ENCODE measurements at places on chromosomes 12 and 14.

GRCh38 chr14:92965281-92965680, 42.3 kb downstream of the CHGA start:
- DNase-seq: no peak

DNA sequence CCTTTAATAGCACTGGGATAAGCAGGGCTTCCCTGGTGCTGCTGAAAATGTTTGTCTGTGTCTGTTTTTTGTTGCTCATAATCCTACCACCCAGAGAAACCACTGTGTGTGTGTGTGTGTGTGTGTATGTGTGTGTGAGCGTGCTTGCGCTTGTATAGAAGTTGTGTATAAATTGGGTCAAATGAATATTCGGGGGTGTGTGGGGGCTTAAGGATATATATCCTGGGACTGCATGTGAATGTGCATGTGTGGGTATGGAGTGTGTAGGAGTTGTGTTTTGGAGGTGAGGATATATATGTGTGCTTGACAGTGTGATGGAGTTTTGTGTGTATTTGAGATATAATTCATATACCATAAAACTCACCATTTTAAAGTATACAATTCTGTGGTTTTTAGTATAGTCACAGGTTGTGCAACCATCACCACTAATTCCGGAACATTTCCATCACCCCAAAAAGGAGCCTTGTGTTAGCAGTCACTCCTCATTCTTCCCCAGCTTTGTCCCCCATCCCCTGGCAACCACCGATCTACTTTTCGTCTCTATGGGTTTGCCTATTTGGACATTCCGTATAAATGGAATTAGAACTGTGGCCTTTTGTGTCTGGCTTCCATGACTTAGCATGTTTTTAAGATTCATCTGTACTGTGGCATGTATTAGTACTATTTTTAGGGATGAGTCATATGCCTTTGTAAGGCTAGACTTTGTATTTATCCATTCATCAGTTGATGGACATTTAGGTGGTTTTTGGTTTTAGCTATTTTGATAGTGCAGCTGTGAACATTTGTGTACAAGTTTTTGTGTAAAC, 25.6 kb downstream of the TCTN1 start:
- no peak for DNase-seq

- DNase-seq: no peak
Measured at GRCh38 chr14:81006266-81006665, 50.8 kb downstream of the TSHR start.

GRCh38 chr12:51013441-51013840, 12.7 kb downstream of the SLC11A2 start:
- DNase-seq: no peak

- DNase-seq: no peak
Measured at GRCh38 chr14:80930836-80931389, 10.6 kb downstream of the CEP128 start.

- DNase-seq: no peak
Measured at GRCh38 chr14:51993285-51993920, 4.1 kb downstream of the RTRAF start.

DNA sequence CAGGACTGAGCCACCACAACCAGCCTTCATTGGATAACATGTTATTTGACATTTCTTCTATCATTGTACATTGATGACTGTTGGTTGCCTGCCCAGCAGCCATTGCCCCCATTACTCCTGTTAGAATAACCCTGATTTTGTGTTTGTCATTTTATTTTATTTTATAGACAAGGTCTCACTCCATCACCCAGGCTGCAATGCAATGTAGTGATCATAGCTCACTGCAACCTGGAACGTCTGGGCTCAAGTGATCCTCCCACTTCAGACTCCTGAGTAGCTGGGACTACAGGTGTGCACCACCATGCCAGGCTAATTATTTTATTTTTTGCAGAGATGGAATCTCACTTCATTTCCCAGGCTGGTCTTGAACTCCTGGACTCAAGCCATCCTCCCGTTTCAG, 33.2 kb upstream of the LTA4H start:
- no peak for DNase-seq

DNA sequence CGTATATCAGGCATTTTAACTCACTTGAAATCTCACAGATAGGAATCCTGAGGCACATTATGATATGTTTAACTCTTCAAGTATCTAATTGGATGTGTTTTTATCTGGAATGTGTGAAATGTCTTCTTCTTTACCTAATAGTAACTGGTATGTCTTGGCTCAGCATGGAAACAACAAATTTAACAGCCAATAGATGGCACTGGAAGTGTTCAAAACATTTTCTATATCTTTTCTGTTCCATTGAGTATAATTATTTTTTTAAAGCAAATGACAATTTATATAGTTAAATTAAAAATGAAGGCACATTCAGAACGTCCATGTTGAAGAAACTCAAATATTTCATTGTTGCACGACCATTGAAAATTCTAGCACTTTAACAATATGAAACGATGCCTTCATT, 164.6 kb upstream of the SLC16A7 start:
- DNase-seq: no peak

- no peak for DNase-seq
Measured at GRCh38 chr12:117985182-117985581, 16.4 kb upstream of the KSR2 start.

DNA sequence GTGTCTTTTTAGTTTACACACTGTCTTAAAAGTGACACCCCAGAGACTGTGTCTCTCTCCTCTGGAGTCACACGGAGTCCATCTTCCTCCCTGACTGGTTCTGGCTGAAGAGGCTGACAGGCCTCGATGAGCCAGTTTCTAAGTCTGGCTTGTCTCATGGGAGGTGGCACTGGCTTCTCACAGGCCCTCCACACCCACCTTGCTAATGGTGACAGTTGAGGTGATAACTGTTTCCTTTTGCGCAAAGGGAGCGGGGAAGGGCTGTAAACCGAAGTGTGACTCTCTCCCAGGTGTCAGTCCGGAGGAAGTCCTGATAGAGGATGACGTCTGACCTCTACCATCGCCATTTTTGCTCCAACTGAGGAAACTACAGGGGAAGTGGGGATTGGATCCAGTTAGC, 30.2 kb downstream of the KCTD10 start:
- no peak for DNase-seq

DNA sequence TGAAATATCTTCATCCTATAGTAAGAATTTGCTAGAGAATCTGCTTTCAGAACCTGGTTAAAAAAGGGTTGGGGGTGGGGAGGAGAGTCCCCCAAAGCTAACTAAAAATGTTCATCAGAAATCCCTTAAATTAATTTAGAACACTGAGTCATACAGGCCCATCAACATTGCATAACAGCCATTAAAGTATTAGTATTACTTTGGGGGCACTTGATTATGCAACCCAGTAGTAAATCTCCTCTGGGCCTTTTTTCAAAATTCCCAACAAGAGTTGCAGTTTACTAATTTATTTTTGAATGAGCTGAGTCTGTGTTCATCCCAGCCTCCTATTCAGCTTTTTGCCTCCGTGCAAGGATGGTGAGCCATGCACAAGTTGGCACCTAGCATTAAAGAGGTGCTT, 8.8 kb upstream of the SLC24A4 start:
- DNase-seq: no peak

DNA sequence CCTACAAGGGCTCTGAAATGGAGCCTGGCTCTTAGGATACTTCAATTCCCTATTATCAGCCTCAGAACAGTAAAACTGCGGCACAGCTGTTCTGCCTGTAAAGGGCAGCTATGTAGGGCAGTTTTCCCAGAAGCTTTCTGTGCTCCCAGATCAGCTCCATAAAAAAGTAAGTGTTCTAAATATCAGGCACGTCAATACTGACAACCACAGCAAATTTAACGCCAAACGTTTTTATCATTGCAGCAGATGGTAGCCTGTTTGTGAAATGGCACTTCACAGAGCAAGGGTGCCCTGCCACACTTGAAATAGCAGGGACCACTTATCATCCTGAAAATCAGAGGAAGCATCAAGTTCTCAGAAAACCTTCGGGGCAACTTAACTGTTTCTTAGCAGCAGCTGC, 54.8 kb upstream of the PTHLH start:
- DNase-seq: no peak

DNA sequence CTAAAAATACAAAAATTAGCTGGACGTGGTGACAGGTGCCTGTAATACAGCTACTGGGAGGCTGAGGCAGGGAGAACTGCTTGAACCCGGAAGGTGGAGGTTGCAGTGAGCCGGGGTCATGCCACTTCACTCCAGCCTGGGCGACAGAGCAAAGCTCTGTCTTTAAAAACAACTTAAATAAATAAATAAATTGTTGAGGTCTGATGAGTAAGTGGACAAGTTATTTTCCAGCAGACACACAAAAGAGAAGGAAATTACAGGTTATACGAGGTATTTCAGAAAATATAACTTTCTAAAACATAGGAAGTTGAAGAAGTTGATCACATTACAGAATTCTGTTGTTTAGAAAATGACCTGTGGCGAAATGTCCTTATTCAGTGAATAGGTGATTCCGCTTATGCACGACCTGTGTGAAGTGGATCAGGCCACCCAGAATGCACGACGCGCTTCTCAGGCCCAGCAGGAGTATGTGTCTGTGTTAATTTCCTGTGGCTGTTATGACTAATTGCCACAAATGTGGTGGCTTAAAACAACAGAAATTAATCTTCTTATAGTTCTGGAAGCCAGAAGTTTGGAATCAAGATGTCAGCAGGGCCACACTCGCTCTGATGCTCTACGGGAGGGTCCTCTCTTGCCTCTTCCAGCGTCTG, 38.1 kb downstream of the P2RX7 start:
- no peak for DNase-seq

Measured in posterior cingulate gyrus (tissue), 11 donors.